Hepatocyte (in vitro differentiated cells): ENCODE measurements at places on chromosomes 16 and 17. TPM values are rescaled to one million over a fixed set of nuclear protein-coding genes. Genes with fewer than 3 reads are reported as not detected.

GRCh38 chr16:14241631-14242030 is 170.5 kb downstream of the MRTFB start:
- H3K27me3 ChIP-seq = no peaks in the 10 kb centered on the region
- H3K4me3 ChIP-seq = no peak overlapping the region
- no peak overlapping the region for H3K27ac ChIP-seq
- H3K36me3 ChIP-seq = no peaks in the 10 kb centered on the region

DNA sequence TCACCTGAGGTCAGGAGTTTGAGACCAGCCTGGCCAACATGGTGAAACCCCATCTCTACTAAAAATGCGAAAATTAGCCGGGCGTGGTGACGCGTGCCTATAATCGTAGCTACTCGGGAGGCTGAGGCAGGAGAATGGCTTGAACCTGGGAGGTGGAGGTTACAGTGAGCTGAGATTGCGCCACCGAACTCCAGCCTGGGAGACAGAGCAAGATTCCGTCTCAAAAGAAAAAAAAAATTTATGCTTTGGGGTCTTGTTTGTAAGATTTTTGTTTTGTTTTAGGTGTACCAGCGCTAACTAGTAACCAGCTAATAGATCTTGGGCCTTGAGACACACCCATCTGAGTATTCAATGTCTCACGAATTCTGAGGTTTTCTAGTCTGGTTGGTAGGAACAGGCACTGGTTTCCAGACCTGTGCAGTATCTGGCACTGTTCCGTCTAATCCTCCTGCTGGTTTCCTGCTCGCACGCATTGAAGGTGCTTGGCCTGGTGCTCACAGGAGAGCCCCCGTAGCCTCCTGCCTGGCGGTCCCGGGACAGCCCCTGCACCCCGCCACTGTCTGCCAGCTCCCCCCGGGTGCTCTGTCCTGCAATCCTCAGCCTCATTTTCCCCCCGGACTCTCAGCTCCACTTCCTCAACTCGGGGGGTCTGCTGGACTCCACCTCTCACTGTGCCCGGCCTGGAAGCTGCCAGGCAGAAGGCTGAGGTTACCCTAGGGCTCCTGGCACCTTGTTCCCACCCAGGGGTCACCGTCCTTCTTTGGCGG is 10.6 kb upstream of the DUS1L start:
- no peaks in the 10 kb centered on the region for H3K36me3 ChIP-seq
- H3K4me3 ChIP-seq = no peak overlapping the region
- no peak for DNase-seq
- H3K27me3 ChIP-seq = no peaks in the 10 kb centered on the region

The ABI3 gene
- total RNA-seq = 0.13 and 0.52 TPM in 2 replicates

The CACNG1 gene
- not detected in 2 replicates for total RNA-seq

DNA sequence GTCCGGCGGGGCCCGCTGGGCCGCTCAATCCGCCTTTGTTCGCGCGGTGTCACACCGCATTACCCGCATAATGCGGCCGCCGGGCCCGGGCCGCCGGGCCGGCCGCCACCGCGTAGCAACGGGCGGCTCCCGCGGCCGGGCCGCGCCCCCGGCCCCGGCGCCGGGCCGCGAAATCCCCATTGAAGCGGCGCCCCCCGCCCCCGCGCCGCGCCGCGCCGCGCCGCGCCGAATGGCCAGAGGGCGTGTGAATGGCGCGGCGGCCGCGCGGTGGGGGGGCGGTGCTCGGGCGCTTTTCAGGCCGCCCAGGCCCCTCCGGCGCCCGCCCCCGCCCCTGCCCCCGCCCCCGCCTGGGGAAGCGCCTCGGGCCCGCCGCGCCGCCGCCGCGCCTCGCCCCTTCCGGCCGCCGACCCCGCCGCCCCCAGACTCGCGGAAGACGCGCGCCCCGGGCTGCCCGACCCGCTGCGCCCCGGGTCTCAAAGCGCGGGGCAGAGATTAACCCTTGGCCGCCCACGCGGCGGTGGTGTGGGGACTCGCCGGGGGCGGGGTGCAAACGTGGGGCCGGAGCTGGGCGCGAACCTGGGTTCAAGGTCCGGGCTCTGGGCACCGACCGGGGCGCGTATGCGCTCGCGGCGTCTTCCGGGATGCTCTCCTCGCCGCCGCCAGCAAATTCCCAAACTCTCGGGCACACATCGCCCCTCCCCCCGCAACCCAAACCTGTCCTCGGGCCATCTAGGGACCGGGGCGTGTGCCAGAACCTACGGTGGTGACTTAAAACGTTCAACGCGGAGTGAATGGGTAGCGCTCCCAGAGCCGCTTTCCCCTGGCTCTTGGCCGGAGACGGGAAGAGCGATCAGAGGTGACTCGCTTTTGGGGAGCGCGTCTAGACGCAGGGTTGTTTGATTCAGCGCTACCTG is 46.7 kb downstream of the WNT3 start:
- peak; percentile 76 for DNase-seq
- H3K27ac ChIP-seq = peak overlapping the region; percentile 92
- no peaks in the 10 kb centered on the region for H3K27me3 ChIP-seq
- H3K4me3 ChIP-seq = peak overlapping the region; percentile 73
- no peaks in the 10 kb centered on the region for H3K36me3 ChIP-seq
- peaks cover 13% of the 10 kb centered on the region for H3K4me1 ChIP-seq

DNA sequence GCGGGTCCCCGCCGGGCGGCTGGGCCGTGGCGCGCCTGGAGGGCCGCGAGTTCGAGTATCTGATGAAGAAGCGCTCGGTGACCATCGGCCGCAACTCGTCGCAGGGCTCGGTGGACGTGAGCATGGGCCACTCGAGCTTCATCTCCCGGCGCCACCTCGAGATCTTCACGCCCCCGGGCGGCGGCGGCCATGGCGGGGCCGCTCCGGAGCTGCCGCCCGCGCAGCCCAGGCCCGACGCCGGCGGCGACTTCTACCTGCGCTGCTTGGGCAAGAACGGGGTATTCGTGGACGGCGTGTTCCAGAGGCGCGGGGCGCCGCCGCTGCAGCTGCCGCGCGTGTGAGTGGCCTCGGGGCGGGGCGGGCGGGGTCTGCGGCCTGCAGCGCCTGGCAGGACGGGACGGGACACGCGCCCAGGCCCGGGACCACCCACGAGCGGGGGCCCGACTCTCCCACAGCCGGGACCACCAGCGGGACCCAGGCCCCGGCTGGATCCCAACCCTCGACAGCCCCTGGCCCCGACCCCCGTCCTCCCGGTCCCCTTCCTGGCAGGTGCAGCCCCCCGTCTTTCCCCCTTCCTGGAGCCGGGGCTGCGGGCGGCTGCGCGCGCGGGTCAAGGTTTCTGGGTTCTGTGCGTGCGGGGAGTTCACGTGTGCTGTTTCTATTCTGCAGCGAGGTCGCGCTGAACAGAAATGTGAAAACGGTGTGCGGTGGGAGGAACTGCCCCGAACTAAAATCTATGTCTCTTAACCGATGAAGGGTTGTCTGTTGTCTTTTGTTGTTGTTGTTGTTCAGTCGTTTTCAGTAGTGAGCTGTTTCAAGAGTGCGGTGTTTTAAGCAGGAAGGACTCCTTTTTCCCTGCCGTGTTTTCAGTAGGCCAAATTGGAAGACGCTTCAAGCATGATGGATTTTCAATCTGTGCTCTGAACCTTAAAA is 705 bp downstream of the FOXK2 start:
- H3K27ac ChIP-seq = peak overlapping the region; percentile 93
- peak; percentile 56 for DNase-seq
- H3K4me3 ChIP-seq = peak overlapping the region; percentile 39

DNA sequence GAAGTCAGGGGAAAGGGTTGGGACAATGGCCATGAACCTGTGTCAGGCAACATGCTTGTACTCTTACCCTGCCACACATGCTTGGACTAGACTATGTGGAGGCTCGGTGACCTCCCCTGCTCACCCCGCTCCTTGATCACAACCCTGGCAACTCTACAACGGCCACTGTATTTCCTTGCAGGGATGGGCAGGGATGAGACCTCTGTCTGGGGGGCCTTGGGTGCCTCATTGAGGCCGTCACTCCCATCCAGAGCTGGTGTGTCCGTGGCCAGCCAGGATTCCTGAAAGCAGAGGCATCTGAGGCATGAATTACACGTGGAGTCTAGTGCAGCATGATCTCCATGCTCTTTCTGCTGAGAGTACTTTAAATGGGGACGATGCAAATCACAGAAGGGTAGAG is 948 bp downstream of the PLA2G15 start:
- no peak overlapping the region for H3K4me3 ChIP-seq
- H3K27ac ChIP-seq = no peak overlapping the region
- DNase-seq = no peak
- no peaks in the 10 kb centered on the region for H3K36me3 ChIP-seq

DNA sequence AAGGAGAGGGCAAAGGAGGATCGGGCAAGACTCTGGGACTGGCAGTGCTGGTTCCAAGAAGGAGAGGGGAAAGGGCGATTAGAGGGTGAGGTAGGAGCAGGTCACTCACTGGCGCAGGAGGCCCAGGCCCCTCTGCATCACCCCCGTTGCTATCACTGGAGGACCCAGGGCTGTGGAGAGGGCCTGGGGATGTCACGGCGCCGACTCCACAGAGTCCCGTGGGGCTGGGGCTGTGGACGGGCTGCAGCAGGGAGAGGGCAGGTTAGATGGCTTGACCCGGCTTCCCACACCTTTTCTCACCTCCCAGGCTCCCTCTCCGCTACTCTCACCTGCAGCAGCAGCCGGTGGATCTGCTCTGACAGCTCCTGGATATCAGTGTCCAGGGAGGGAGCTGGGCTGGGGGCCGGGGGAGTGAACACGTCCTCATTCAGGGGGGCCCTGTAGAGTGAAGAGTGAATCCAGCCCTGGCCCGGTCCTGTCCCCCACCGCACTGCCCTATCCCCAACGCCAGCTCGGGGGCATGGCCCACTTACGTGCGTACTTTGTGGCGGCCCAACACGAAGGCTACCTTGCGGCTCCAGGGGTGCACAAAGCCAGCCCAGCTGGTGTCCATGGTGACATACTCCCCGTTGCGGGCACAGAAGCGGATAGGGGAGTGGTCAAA is 4.9 kb downstream of the PER1 start:
- no peak for DNase-seq
- no peaks in the 10 kb centered on the region for H3K27me3 ChIP-seq
- no peak overlapping the region for H3K4me3 ChIP-seq

DNA sequence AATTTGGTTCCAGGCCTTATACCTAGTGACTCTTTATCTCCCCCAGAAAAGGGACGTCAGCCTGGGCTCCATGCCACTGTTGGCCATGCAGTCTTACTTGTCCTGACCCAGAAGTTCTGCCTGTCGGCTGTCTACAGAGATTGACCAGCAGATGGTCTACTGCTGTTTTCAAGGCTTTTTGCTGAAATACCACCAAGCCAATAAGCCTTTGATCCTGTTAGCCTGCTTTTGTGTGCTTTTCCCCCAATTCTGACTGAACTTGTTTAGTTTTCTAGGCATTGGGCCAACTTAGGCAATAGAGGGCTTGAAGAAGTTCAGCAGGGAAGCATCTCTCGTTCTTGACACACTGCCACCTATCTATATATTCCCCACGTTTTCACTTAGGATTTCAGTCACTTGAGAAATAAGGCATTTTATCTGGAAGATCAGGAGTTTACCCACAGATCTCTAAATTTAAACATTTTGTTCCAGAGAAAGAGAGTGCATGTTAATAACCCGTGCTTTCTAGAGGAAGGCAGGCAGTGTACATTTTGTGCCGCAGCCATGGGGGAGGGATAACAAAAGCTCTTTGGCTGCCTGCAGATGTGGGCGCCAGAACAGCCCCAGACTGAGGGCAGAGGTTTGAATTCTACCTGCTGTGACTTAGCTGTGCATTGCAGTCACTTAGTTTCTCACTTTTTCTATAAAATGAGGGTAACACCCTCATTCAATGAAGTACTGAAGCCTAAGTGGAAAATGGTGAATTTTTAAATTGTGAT is 12.3 kb upstream of the CARMIL2 start:
- no peaks in the 10 kb centered on the region for H3K36me3 ChIP-seq
- DNase-seq = peak; percentile 59
- no peaks in the 10 kb centered on the region for H3K27me3 ChIP-seq
- H3K4me1 ChIP-seq = no peaks in the 10 kb centered on the region
- no peak overlapping the region for H3K27ac ChIP-seq
